T-helper 17 cell (primary cell): ENCODE measurements at places on chromosomes 13 and 19.

DNA sequence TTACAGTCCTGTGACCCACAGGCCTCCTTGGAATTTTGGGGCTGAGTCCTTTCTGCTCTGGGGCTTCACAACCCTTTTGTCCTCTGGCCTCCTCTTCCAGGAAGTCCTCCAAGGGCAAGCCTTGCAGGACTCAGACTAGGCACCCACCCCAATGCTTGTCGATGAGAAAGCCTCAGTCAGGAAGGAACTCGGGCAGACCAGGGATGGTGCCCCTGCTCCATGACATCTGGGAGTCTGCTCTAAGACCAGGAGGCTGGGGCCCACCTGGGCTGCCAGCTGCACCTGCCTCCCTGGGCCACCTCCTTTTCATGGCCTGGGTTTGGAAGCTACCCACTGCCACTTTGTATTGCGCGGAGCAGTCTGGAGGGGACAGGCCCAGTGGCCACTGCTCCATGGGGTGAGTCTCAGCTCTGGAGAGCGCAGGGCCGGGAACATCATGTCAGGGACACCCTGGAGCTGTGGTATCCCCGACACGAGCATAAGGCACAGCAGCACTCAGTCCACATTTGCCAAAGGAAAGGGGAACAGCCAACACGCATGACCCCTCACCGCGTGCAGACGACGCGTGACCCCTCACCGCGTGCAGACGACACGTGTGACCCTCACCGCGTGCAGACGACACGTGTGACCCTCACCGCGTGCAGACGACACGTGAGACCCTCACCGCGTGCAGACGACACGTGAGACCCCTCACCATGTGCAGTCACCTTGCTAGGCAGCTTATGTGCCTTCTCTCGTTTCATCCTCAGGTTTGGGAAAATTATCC lies 10.8 kb downstream of the C2CD4C start:
- DNase-seq, result no peak

DNA sequence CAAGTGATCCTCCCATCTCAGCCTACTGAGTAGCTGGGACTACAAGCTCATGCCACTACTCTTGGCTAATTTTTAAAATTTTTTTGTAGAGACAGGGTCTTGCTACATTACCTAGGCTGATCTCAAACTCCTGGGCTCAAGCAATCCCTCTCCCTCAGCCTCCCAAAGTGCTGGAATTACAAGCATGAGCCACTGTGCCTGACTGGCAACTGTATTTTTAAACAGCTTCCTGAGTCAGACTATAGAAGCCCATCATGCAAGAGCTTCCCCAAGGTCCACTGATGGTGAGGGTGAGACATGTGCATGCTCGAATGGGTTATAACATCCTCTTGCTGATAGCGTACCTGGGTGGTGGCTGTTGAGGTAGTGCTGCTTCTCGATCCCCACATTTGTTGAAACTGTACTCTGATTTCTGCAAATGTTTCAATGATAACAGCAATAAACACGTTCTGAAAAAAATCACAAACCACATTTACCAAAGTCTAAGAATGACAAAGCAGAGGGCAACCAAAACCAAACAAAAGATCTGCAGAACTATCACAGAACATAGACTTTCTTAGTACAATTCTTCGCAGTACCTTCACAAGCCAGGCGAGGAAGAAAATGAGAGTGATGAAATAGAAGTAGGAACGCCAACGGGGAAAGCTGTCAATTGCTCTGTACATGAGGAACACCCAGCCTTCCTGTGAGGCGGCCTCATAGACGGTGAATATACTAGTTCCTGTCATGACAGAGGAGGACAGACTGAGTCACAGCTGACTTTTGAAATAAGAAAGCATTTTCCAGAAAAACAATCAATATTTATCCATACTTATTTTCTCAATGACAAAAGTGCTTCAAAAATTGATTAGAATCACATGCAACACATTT lies 124.4 kb downstream of the NALCN start:
- DNase-seq, result no peak

DNA sequence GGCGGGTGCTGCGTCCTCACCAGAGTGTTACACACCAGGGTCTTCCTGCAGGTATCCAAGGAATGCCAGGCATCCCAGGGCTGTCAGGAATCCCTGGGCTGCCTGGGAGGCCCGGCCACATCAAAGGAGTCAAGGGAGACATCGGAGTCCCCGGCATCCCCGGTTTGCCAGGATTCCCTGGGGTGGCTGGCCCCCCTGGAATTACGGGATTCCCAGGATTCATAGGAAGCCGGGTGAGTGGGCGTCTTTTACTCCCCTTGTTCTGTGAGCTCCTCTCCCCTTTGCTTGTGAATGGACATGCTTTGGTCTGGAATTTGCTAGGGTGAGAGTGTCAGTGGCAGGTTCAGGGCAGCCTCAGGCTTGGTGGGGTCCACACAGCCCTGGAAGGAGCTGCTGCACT lies 75.9 kb downstream of the RAB20 start:
- DNase-seq, result no peak

DNA sequence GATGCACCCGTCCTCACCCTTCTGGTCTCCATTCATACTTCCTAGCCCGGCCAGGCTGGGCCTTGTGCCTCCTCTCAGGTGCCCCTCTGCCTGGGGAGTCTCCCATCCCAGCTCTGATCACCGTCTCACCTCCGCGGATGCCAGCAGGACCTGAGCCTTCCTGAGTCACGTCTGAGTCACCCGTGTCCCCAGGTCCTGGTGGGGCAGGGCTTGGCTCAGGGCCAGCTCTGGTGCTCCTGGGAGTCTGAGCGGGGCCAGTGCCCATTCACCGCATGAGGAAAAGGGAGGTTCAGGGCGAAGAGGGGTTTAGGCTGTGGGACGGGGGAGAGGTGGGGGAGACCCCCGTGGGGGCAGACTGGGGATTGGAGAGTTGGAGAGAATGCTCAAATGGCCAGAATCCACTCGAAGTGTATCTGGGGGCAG lies 593 bp downstream of the ATP8B3 start:
- peak; percentile 36 for DNase-seq

DNA sequence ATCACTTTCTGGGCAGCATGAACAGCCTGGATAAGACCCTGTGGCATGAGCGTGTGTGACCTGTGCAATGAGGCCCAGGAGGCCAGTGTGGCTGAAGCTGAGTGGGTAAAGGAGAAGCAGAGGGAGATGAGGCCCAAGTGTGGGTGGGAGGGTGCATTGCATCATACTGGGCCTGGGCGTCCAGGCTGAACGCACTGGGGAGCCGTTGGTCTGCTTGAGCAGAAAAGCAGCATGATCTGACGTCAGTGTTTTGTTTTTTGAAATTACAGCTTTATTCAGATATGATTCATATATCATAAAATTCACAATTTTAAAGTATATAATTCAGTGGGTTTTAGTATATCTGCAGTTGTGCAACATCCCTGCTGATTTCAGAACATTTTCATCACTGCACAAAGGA lies 409.7 kb downstream of the HS6ST3 start:
- DNase-seq, result no peak

DNA sequence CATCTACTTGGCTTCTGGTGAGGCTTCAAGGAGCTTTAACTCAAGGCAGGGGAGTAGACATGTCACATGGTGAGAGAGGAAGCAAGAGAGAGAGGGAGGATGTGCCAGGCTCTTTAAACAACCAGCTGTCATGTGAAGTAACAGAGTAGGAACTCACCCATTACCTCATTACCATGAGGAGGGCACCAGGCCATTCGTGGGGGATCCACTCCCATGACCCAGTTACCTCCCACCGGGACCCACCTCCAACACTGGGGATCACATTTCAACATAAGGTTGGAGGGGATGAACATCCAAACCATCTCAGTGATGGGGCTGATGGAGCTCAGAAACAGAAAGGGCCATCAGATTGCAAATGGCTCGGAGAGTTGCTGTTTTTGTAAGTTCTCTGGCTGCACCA lies 12.9 kb downstream of the VSTM2B start:
- DNase-seq, result no peak

- no peak for DNase-seq
Observed at GRCh38 chr13:113448885-113449692, 4.2 kb downstream of the ADPRHL1 start.

DNA sequence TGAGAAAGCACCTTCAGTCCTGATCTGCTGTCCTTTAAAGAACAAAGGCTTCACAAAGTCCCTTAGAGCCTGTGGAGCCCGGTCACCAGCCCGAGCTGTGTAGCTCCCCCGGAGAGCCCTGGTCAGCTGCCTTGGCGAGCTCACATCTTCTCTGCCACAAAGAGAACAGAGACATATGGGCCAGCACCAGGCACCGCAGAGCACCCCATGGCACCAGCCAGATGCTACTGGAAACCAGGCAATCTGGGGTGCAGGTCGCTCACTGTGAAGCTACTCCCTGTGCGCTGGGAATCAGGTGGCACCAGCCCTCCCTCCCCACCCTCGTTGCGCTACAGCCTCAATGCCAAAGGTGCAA lies 44.3 kb upstream of the F7 start:
- no peak for DNase-seq

DNA sequence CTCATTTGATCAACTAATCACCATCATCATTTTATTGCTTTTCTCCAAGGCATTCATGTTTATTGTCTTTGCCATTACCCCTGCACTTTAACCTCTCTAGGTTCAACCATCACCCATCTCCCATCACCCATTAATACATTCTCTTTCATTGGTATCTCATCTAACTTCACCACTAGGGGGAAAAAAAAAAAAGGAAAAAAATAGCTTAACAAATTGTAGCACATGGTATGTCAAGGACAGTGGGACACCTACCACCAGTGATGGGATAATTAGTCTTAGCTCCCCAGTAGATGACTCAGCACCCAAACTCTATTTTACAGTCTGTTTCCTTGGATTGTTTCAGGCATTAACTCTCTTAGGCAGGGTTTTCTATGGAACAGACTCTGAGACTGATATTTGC lies 1770.2 kb upstream of the MIR17HG start:
- DNase-seq, result no peak

DNA sequence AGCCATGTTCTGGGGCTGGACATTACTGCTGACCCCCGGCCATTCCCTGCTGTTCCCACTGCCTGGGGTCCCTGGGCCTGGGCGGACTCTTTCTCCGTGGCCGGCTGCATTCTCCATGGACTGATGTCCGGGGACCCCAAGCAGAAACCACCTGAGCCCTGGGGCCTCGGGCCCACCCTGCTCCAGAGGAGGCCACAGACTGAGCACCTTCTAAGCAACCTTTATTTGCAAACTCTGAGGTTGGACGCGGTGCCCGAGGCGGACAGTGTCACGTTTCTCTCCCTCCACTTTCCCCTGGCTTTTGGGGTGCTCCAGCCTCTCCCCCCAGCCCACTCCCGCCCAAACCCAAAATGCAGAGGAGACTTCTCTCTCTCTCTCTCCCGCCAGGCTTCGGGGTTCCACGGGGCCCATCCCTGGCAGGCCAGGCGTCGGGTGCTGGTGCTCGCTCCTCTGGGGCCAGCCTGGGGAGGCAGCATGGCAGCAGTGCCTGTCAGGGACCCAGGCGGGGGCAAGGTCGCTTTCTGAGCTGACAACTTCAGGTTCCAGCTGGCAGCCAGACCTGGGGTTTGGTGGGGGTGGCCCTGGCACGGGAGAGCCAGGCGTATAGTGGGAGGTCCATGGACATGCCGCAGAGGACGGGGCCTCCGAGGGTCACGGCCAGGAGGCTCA lies 2.3 kb upstream of the C19orf25 start:
- DNase-seq, result no peak

GRCh38 chr13:23966691-23967615 lies 69.7 kb upstream of the C1QTNF9B start:
- no peak for DNase-seq

DNA sequence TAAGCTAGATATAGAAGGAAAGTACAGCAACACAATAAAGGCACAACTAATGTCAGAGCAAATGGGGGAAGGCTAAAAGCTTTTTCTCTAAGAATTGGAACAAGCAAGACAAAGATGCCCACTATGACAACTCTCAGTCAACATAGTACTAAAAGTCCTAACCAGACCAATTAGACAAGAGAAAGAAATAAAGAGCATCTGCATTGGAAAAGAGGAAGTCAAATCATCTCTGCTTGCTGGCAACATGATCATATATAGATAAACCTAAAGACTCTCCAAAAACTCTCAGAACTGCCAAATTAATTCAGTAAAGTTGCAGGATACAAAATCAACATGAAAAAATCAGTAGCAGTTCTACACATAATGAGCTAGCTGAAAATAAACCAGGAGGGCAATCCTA lies 542.0 kb downstream of the DIAPH3 start:
- DNase-seq, result no peak

- no peak for DNase-seq
Observed at GRCh38 chr13:62131604-62132003, 716.0 kb upstream of the PCDH20 start.

DNA sequence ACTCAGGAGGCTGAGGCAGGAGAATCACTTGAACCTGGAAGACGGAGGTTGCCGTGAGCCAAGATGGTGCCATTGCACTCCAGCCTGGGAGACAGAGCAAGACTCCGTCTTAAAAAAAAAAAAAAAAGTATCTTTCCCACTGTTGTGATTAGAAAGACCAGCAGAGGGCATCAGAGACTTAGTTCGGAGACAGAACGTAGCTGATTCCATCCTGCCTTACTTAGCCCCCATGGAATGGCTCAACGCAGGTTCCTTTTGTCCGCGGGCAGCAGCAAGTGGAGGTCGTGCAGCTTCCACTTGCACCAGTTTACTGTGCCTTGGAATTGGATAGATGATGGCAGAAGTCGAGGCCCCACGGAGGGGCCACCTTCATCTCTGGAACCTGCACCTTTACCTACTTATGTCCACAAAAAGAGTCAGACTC lies 8.1 kb downstream of the TIMM29 start:
- DNase-seq, result no peak

- DNase-seq, result no peak
Observed at GRCh38 chr13:54592201-54592600, 1563.6 kb downstream of the OLFM4 start.

DNA sequence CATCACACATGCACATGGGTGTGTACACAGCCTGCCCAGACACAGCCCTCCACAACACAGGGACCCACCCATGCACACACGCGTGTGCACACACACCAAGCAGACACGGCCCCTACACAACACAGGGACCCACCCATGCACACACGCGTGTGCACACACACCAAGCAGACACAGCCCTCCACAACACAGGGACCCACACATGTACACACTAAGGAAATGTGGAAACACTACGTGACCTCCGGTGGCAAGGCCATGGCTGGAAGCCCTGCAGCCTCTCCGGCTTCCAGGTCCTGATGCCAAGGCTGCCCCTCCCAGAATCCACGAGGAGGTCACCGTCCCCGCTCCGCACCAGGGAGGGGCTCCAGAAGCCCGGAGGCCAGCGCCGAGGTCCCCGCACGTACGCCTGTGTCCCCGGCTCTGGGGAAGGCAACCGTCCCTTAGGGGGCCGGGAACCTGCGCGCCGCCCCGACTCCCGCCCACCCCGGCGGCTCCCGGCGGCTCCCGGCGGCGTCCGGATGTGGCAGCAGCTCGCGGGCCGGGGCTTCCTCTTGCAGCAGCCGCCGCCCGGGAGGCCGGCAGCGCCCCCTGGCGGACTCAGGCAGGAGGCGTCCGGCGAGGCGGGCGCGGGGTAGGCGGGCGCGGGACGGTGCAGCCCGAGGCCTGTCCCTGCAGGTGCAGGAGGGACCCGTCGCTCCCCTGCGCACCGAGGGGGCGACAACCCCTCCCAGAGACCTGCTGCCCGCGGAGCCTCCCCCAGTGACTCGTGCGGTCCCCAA lies 29.8 kb upstream of the GRTP1 start:
- peak; percentile 86 for DNase-seq

GRCh38 chr13:106107061-106107460 lies 428.4 kb downstream of the EFNB2 start:
- DNase-seq, result no peak
